ENCODE measurements at places on chromosomes 11 and 22. TPM values are rescaled to one million over a fixed set of nuclear protein-coding genes. Genes with fewer than 3 reads are reported as not detected.
A peak's percentile ranks its signal among the peaks of the same experiment; 100 is the strongest.

OTOG gene
- total RNA-seq, result not detected

DNA sequence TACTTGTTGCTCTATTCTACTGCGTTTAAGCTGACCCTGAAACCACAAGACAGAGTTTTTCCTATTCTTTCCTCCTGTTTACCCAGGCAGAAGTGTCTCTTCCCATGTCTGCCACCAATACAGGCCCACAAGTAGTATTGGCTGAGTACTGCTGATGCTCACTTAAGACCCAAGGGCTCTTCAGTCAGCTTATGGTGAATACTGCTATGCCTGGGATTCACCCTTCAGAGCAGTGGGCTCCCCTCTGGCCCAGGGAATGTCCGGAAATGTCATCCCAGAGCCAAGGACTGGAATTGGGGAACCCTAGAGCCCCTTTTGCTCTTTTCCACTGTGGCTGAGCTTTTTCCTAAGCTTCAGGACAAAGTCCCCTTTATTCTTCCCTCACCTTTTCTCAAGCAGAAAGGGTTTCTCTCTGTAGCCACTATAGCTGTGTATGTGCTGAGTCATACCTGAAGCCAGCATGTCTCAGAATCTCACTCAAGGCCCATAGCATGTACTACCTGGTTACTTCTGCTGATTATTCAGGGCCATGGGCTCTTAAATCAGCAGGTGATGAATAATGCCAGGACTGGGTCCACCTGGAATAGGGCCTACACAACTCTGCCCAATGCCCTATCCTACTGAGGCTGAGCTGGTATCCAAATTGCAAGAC, 745.8 kb upstream of the ANO5 start:
- no peak for DNase-seq

CDKN1C gene
- total RNA-seq, result 3.5 TPM

HPX gene
- total RNA-seq, result 0.32 TPM

DNA sequence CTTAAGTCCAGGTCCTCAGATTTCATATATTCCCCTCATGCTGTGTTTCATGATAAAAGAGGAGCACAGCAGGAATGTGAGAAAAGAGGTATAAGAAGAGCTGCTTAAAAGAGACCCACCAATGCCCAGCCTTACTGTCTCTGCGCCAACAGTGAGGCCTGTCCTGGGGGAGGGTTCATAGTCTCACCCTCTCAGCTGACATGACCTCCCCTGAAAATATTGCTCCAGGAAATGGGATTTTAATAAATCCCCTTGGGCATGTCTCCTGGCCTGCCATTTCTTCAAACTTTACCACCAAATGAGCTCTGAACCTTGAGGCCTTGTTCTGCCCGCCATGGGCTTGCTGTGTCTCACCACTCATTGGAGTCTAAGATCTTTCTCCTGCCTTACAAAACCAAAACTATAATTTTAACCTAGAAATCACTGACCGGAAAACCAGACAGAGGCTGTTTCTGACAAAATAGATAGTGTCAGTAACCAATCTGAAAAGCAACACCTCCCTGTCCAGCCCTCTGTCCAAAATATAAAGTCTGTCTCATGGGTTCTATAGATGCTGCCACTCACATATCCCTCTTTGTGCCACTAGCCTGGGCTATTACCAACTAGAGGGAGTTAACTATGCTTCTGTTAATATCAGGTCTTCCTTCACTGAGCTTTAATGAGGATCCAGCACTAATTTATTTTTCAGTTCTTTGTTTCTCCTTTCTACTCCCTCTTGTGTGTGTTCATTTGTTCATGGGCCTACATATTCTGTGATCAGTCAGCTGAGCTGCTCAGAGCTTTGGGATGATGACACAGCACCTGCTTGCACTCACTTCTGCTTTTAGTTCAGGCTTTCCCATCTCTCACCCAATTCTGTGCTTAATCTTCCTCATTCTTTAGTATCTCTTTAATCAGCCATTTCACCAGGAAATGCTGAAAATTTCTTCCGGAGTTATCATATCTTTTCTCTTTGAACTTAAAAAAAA, at the start of gene OR2AG2:
Gene OR2AG2, minus strand, starts transcription at position 51 of the 968 bp plus-strand sequence. CDS start 3,019 bp downstream, outside the sequence.
- no peak for DNase-seq

DNA sequence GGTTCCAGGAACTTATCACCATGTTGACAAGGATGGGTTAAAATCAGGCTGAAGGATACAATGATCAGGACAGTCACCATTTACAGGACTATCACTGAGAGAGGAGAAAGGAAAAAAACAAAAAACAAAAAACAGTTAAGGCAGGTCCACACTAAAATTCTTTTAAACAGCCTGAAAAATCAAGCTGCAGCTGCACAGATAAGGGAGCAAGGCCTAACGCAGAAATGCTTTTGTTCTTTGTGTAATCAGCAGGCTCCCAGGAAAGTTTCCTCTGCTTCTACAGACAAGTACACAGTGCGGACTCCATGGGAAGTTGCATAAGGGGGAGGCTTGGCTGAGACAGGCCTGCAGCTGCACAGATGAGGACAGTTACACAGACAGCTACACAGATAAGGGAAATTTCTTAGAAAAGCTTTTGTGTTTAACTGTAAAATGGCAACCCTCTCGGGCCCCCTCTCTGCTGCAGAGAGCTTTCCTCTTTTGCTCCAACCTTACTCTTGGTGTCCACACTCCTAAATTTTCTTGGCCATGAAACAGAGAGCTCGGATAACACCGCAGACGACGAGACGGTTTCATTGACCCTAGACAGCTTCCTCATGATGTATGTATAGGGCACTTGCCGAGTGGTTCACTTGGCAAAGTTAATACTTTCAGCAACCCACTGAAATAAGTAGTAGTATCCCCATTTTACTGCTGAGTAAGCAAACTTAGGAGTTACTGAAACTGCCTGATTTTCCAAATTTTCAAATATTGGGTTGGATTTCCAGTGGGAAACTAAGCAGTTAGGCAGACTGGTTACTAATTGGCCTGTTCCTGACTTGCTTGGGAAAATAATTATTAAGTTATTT, 45.5 kb downstream of the PIWIL3 start:
- DNase-seq, result peak; percentile 27
